ENCODE measurements at places on chromosomes 13 and 19.

GRCh38 chr13:50072676-50073075 is 57.4 kb downstream of the KCNRG start:
- DNase-seq: no peak

GRCh38 chr19:33358408-33358807 is 15.1 kb upstream of the CEBPG start:
- no peak for DNase-seq

- peak; percentile 16 for DNase-seq
Measured at GRCh38 chr13:66369666-66370065, 860.5 kb downstream of the PCDH9 start.

DNA sequence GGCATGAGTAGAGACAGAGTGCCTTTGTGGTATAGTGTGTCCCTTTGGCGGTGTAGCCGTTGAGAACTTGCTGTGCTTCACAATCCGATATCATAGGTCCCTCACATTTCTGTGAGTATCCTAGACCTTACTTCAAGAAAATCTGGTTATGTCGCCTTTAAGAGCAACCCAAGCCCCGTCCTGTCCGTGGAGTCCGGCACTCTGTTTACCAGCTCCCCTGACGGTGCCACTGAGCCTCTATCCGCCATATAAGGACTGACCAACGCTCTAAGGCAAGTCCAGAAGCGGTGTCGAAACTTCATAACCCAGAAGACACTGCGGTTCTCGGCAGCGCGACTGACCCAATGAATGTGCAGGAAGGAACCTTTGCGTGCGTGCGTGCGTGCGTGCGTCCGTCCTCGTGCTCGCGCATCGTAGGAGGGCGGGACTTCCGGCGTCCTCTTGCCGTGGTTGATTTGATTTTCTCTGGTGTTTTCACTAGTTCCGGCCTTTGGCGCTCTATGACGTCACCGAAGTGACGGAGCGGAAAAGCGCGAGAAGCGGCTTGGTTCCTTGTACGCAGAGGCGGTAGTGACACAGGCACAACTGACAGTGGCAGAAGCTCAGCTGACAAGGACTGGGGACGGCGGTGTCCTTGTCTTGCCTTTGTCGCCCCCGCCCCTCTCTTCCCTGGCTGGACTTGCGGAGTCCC is at the start of the genes TRAPPC2B and ZNF547:
Gene TRAPPC2B (plus strand): TSS at position 555 of the 691 bp plus-strand sequence. CDS start 1,283 bp downstream, outside the sequence.
Gene ZNF547 (plus strand): TSS at position 555 of the 691 bp plus-strand sequence. CDS start 5,005 bp downstream, outside the sequence.
- peak; percentile 100 for DNase-seq

DNA sequence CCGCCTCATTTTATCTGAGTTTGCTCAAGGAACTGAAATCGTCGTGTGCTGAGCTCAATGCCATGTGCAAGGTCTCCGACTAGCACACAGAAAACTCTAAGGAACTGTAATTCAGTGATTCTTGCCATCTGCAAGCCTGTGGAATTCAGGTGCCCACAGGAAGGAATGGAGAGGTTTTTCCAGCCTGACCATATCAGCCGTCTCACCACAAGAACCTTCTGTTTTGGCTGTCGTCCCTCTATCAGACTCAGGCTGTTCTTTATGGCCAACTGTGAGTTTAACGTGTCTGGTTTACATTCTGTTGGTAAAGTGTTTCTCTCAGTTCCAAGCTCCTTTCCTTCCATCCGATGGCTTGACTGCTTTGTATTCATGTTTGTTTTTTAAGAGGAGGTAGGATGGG is 293.5 kb downstream of the SPRY2 start:
- peak; percentile 58 for DNase-seq

DNA sequence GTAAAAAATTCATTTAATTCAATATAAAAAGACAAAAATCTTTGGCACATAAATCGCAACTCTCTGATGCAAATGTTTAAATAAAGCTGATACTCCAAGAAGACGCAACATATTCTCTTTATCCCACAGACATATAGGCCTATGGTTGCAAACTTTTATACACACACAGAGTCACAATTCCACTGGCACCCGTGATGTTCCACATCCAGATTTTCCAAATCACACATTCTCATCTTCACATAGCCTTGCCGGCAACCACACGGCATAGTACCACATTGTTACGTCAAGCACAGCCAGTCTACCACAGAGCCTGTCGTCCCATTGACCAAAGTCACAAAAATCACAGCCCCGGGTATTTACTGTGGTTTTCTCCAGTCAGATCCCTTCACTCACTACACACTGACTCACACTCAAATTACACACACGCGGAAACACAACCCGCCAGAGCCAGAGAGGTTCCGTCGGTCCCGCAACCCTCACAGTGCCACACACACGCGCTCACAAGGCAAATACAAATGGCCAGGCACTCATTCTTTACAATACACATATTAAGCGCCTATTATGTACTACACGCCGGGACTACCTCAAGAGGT is 546 bp upstream of the ZNF546 start:
- peak; percentile 57 for DNase-seq

- DNase-seq: no peak
Measured at GRCh38 chr13:99963816-99964339, 7.7 kb downstream of the ZIC5 start.

GRCh38 chr13:99104396-99104795 is 96.3 kb upstream of the UBAC2 start:
- DNase-seq: no peak

DNA sequence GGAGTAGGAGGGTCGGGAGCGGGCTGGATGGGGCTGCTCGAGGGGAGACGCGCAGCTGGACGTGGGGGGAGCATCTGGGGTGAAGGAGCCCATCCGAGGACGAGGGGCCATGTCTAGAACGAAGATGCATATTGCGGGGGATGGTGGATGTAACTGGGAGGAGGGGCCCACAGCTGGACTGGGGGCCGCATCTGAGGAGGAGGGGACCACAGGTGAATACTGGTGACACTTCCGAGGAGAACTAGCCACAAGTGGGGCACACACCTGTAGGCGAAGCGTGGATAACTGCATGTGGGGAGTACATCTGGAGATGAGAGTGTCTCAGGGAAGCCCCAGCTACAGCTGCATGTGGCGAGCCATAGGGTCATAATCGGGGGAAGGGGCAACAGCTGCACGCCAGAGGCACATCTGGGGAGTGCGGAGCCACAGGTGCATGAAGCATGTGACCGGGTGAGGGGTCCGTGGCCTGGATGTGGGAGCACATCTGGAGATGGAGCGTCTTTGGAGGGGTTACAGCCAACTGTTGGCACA is 402 bp downstream of the ZSWIM9 start:
- DNase-seq: no peak

DNA sequence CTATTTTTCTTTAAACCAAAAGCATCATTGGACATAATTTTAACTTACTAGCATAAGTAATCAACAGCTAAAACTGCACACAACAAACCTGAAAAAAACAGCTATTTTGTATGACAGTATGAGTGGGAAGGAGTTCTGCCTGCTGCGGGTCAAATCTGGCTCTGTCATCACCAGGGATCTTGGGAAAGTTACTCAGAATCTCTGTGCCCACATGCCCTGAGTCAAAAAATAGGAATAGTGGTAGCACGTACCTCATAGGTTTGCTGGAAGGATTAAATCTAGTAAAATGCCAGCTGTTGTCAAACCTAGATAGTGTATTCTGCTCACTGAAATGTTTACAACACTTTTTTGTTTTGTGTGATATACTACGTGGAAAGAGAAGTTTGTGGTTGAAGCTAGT is 1.1 kb downstream of the CLN5 start:
- DNase-seq: no peak

- no peak for DNase-seq
Measured at GRCh38 chr13:113537205-113537604, 46.7 kb upstream of the DCUN1D2 start.

DNA sequence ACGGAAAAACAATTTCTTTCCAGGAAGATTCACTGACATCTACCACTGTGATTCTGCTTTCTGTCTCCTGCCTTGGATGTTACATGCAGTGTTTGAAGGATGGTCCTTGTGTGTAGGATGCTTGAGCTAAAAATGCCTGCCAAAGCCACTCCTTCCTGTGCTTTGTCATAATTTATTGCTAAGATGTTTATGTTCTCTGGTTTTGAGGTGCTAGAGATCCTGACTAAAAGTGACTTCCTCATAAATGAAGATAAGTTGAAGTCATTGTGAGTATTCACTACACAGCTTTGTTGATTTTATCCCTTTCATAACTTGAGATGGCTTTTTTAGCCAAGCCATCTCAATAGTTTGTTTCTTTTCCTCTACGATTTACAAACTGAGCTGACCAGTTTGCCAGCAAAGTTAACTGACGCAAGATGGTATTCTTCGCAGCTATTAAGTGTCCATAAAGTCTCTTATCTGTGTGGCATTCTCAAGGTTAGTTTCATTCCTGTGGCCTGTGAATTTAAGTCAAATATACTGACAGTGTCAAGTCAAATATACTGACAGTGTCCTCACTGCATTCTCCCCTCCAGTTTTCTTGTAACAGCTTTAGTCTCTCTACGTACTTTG is 15.7 kb upstream of the FBXL3 start:
- no peak for DNase-seq

- DNase-seq: no peak
Measured at GRCh38 chr13:43631106-43631505, 155.7 kb downstream of the ENOX1 start.

DNA sequence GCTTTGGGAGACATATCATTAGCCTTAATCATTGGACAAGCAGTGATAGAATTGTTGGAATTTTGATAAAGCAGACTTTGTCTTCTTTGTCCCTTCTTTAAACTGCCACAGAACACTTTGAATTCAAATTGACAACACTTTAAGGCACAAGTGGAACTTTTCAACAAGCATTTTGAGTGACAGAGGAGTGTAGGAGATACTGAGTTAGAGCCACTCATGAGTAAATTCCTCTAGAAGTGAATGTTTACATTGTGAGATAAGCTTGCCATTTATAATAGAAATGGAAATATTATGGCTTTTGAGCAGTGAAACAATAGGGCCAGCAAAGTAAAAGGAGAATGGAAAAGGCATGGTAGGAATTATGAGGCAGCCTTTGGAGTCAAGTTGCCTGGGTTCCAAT is 515.8 kb downstream of the SLITRK6 start:
- no peak for DNase-seq

DNA sequence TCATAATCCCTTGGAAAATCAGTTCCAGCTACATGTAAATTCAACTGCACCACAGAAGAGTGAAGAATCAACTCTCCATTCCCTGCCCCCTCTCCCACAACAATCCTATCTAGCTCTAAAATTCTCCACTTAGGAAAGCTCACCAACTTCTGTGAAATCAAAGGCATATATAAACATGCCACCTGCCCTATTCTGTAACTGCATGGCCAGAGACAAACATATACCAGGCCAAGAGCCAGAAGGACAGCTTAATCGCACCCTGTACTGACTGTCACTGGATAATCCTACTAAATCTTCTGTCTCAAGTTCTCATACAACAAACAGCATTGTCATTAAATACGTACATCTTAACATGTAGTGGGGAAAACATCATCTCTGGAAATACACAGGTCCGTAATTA is 58.2 kb upstream of the EEF1AKMT1 start:
- DNase-seq: no peak

DNA sequence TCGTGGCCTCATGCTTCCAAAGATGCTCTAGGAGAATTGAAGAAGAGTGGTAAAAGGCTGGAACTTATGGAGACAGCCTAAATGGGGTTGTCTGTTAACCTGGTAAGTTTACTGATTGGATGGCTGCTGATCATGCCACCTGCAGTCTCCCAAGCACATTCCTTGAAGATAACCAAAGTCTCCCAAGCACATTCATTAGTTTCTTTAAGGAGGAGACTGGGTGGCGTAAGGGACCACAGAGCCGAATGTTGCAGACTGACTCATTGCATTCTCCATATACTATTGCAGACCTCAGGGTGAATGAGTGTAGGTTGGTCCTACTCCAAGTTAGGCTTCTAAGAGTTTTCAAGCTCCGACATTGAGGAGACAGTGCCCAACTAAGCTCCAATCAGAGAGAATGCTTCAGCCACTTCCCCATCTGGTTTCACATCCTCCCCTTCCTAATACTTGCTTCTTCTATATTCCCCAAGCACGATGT is at the start of gene IGFL3:
Gene IGFL3 (minus strand): TSS at position 51 of the 478 bp plus-strand sequence. CDS start 39 bp downstream, at position 12.
- peak; percentile 19 for DNase-seq

GRCh38 chr13:113641426-113641825 is 16.6 kb downstream of the ATP4B start:
- no peak for DNase-seq

- DNase-seq: no peak
Measured at GRCh38 chr13:111897846-111898215, 169.1 kb upstream of the SOX1 start.

GRCh38 chr19:38718747-38719543 is 25.3 kb downstream of the CAPN12 start:
- peak; percentile 34 for DNase-seq

GRCh38 chr13:24274452-24275021 is 34.8 kb upstream of the C1QTNF9 start:
- no peak for DNase-seq

DNA sequence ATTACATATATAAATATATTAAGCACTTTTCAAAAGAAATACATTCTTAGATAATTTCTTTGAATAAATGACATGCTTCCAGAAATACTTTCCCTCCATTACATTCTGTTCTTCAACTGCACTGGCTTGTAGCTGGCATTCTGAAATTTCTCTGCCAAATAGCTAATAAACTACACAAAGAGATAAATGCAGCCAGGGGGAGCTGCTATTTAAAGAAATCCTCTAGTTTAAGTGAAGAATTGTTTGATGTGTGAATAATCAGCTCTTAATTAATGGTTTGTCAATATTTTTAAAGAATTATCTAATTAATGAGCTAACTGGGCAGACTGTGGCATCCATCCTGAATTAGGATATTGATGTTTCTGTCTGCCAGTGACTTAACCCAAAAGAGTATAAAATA is 30.7 kb downstream of the SLC7A1 start:
- DNase-seq: no peak

DNA sequence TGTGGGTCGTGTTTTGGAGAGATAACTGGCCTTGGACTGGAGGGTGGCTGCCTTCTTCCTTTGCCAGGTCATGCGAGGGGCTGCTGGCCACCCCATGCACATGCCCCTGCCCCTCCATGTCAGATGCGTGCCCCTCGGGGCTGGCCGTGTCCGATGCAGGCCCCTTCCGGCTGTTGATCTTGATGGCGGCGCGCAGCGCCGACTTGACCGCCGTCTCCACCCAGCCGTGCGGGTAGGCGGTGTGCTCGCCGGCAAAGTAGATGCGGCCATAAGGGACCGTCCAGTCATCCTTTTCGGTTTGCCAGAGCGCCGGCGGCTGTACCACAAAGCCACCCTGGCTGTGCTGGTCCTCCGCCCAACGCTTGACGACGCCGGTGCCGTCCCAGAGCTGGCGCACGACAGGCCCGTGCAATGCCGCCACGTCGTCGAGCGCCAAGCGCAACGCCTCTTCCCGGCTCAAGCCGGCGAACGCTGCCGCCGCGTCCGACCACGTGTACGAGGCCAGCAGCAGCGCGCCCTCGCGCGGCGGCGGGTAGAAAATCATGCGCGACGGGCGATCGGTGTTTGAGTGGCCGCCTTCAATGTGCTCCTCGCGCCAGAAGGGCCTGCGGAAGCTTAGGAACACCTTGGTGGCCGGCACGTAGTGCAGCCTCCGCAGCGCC is 6.9 kb downstream of the IL4I1 start:
- peak; percentile 68 for DNase-seq
